ENCODE measurements at places on chromosomes 11 and 22. TPM values are rescaled to one million over a fixed set of nuclear protein-coding genes. Genes with fewer than 3 reads are reported as not detected.

DNA sequence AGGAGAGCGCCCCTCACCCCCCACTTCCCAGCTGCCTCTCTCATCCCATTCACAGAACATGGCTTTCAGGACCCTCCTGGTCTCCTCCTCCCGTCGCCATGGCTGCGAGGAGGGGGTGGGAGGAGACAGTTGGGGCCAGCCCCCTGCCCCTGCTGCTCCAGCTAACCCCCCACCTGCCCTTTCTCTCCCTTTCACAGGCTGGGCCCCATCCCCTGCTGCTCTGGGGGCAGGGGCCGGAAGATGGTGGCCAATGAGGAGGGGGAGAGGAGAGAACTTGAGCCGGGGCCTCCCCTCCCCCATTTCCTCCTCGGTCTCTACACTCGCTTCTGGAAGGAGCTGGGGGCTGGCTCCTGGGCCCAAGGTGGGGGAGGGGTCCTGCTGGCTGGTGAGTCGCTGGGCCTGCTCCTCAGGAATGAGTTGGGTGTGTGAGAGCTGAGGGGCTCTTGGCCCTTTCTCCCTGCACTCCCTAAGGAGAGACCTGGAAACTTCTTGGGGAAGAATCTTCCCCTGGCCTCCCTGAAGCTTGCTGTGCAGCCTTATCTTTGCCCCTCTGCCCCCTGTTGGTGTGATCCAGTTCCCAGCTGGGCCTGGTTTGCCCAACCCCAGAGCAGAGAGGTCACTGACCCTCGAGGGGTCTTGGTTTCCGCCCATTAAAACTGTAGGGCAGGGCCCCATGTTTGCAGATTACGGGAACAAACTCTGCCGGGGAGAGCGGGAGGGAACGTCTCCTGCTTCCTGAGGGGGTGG lies 10.2 kb downstream of the YPEL4 start:
- no peak for DNase-seq

- peak; percentile 65 for DNase-seq
Measured at GRCh38 chr11:46380340-46381047, 975 bp upstream of the MDK start.

TRIM29 gene
- polyA plus RNA-seq = not detected

DNA sequence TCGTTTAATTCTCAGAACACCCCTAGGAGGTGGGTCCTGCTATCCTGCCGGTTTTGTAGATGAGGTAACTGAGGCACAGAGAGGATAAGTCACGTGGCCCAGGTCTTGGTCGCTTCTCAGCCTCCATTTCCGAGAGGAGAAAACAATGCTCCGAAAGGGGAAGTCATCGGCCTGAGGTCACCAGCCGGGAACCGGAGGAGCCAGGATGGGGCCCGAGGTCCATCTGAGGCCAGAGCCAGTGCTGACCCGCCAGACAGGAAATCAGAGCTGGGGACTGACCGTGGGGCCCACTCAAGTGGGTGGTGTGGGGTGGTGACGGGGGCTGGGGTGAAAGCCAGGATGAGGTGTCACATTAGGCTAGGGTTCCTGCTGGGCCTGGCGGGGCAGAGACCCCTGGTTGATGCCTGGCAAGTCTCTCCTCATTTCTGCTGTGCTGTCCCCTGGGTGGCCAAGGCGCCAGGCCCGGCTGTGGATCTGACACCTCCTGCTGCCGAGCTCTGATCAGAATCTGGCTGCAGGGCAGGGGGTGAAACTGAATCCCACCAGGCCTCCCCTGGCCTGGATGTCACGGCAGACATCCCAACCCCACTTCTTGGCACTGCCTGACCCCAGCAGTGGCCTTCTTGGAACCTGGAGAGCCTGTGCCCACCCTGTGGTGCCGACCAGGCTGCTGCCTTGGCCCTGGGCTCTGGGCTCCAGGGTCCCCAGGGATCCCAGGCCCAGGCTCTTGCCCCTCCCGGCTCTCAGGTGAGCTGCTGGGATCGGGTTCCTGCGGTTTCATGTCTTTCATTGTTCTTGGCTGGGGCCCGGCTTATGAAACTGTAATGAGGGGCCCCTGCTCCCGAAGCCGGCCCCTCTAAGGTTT lies 12.0 kb downstream of the TRIOBP start:
- DNase-seq = no peak

- DNase-seq = no peak
Measured at GRCh38 chr22:39369586-39369985, 19.8 kb downstream of the SYNGR1 start.
